Activated naive CD4-positive, alpha-beta T cell (primary cell): ENCODE measurements at places on chromosomes 1 and 21.

- DNase-seq = no peak
Observed at GRCh38 chr1:19563324-19564097, 78.2 kb upstream of the CAPZB start.

DNA sequence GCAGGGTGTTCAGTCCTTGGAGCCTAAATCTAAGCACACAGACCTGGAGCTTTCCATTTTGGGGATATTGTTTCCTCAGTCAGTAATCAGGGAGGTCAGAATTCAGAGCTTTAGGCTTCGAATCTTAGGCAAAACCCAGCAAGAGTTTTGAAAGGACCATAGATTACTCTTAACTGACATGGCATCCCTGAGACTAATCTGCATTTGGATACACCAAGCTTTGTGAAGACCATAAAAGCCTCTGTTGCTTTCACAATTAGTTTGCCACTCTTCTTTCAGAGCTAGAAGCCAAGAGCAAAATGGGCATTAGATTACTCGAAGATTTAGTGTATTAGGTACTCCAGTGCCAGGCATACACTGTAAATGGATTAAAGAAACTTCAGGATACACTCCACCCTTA is 131.8 kb upstream of the GREM2 start:
- no peak for DNase-seq

DNA sequence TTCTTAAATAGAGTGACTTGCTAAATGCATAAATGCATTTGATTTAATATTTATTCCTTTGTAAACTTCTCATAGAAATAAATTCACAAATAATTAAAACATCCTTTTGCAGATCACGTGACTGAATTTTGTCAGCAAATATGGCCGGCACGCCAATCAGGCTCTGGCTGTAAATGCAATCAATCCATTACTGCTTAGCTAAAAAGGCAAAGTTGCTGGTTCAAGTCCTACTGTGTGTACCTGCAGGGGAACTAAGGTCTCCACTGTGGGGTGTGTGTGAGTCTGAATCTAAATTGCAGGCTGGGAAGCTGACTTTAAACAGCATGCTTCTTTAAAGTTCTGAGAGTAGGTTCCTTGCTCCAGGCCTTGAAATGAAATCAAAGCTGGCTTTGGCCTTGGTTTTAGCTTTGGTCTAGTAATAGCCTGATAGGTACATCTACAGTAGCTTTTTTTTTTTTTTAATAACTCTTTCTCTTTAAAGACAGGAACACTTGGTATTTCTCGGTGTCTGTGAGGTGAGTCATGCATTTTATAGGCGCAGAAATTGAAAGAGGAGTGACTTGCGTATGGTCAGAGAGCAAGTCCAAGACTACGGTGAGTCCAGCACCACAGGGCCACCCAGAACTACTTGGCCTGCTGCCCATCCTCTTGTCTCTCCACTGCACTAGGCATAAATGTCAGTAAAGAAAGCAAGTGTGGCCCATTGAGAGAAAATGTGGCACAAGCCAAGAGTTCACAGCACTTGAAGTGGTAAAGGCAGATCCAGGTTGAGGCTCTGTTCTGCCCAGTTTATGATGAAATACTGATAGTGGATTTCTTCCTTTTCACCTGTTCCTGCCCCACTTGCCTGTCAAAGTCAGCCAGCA is 36.2 kb upstream of the LYST start:
- no peak for DNase-seq

- DNase-seq = no peak
Observed at GRCh38 chr21:20311234-20311787, 686.9 kb upstream of the NCAM2 start.

GRCh38 chr1:227549892-227550291 is 13.5 kb upstream of the ZNF678 start:
- no peak for DNase-seq

- DNase-seq = no peak
Observed at GRCh38 chr1:222416001-222416791, 131.7 kb downstream of the HHIPL2 start.

DNA sequence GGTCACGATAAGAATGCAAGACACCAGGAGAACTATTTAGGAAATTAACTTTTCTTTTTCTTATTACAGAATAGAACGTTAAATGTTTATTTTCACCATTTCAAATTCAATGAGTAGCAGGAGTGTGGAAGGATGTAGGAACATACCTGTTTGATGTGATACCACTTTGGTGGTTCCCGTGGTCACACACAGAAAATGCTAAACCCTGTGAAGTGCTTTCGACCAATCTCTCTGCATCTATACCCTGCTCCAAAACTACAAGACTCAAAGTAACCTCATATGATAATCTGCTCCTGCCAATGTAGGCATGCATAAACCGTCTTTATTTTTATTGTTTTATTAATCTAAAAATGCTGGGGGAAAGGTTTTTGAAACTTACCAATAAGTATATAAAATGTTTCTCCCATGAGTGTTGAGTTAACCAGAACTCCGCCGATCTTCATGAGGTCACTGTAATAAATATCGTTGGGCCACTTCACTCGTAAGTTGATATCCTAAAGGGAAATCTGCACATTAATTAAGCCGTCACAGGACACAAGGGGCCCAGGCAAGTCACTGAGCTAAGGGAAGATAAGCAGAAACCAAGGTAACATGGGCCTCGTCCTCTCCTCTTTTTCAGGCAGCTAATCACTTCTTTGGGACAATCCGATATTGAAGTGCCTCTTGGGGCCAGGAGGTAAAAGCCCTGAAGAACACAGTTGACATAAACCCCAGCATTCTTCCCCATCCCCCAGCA is 60.6 kb downstream of the SIM2 start:
- no peak for DNase-seq

- no peak for DNase-seq
Observed at GRCh38 chr1:4336507-4336906, 317.9 kb upstream of the AJAP1 start.

GRCh38 chr1:222097588-222097987 is 355.7 kb upstream of the DUSP10 start:
- DNase-seq = no peak

- no peak for DNase-seq
Observed at GRCh38 chr1:56194701-56195300, 384.6 kb downstream of the PLPP3 start.

DNA sequence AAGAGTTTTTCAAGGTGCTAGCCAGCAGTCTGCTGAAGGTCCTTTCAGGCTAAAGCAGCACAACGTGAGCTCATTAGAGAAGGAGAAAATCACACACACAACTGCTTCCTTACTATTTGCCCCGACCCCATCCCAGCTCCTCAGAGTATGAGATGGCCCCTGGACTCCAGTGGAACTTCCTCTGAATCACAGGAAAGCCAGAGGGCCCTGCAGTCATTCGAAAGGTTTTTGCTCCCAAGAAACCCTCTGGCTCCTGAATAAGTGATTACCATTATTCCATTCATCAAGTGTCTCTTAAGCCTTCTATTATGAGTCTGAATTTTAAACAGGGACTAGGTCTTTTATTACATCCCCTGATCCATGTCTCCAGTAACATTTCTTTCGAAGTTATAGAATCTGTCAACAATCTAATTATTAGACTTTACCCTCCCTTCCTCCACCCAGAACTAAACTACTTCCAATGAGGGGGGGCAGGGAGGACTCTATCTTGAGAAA is 14.6 kb downstream of the SIPA1L2 start:
- DNase-seq = no peak

DNA sequence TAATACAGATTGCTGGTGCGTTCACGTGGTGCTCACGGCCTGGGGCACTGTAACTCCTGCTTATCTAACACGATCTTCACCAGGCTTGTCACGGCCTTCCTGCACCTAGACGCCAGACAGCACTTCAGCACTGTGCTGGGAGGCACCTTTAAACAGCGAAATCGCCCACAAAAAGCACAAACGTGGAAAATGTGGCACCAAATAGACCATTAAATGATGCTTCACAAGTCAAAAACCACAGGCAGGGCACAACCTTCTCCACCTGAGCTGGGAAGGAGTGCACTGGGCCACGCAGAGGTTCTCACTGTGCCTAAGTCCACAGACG is 20.0 kb downstream of the IBA57 start:
- no peak for DNase-seq

DNA sequence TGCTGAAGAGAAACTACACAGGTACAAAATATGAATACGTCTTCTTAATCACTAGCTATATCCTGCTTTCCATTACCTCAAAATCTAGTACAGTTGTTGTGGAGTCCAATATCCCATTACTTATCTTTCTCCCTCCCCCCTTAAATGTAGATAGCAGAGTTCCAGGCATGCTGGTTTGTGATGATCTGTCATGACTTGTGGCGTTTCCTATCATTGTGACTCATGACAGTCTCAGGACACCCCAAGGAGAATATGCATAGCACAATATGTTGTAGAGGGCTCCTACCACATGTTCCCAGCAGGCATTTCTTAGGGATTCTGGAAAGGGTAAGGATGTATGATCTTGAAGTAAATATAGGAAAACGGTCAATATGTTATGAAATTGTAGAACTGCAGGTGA is 206.9 kb downstream of the USH2A start:
- DNase-seq = no peak

DNA sequence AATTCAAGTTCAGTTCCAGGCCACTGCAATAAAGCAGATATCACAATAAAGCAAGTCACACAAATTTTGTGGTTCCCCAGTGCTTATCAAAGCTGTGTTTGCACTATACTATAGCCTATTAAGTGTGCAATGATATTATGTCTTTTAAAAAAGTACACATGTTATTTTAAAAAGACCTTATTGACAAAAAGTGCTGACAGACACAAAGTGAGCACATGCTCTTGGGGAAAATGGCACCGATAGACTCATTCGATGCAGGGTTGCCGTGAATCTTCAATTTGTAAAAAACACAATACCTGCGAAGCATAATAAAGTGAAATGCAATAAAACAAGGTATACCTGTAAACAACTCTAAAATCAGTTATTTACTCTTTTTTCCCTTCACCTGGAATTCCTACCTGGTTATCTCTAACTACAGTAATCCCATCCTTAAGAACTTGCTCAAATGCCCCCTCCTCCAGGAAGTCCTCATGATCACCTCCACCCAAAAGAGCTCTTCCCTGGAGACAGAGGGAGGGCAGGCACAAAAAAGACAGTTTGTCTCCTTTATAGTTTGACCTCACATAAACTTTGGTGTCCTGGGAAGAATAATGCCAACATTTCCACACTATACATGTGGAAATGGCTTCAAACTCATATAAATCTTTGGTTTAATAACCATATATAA is 9.7 kb upstream of the C1orf198 start:
- DNase-seq = no peak

GRCh38 chr1:171116676-171117075 is 26.0 kb downstream of the FMO3 start:
- DNase-seq = no peak

DNA sequence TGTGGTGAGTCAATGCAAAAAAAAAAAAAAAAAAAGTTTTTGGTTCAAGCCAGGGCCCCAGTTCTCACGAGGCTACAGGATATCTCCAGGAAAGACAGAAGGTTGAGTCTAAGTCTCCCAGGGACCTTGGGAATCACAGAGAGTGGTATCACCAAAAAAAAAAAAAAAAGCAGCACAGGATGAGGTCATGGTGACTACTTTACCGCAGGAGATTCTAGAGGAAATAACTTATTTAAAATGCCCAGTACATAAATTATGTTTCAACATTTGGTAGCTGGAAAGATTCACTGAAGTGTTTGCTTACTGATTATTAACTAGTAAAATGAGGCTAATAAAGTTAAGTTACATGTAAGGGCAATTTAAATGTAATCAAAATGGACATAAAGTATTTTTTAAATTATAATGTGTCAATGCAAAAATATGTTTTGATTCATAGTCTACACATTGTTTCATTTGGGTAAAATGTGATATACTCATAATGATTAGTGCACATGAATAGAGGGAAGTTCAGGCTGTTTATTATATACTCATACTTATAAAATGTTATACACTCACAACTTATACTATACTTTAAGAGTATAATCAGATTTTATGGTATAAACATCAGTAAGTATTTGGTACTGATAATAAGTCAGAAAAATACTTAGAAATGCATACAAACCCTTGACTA is 84.1 kb downstream of the PLPPR5 start:
- DNase-seq = no peak

GRCh38 chr1:172373864-172374263 is 46.6 kb upstream of the C1orf105 start:
- DNase-seq = no peak
